ENCODE measurements at places on chromosomes 13 and 19.

- DNase-seq = no peak
These were observed 139.6 kb upstream of the HTR2A start for GRCh38 chr13:47036294-47037008.

DNA sequence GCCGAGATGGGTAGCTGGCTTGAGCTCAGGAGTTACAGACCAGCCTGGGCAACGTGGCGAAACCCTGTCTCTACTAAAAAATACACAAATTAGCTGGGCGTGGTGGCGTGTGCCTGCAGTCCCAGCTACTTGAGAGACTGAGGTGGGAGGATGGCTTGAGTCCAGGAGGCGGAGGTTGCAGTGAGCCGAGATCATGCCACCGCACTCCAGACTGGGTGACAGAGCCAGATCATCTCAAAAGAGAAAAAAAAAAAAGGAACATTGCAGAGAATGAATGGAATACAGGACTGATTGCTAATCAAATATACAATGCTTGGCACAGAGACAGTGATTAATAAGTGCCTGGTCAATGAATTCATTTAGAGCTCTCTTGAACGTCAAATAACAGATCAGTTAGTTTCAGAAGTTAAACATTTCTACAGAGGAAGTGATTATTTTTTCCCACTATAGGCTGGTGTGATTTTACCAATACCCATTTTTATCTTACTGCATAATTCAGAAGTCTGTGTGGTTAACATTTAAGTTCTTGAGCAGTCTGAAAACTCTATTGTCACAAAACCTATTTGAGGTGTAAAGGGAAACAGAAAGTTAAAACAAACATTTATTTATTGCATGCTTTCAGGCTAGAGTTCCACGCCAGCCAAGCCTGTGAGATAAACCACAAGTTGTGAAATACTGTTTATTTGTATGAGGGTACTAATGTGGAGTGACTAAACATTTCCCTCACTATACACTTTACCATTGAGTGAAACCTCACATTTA, 7.7 kb upstream of the TBC1D4 start:
- no peak for DNase-seq

DNA sequence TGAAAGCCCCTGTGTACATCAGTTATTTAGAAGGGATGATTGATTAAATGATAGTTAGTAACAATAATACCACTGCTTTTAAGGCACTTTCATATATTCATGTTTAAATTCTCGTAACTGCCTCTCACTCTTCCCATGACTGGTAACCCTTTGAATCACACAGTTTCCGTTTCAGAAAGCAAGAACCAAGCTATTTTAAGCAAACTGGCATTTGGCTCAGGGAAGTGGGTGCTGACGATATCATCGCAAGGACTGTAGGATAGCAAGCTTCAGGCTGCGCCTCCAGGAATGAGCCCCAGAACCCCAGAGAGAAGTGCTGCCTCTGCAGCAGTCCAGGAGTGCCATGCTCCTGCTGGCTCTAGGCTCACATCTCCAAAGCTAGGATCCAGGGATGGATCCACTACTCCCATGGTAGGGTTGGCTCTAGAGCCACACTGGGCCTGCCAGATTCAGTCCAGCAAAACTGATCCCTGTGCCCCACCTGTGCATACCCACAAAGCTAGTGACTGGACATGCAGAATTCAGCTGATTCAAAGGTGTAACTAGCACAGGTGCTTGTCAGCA, 313.5 kb downstream of the SLC7A1 start:
- no peak for DNase-seq

- no peak for DNase-seq
These were observed 231.1 kb upstream of the SERP2 start for GRCh38 chr13:44142540-44142867.

DNA sequence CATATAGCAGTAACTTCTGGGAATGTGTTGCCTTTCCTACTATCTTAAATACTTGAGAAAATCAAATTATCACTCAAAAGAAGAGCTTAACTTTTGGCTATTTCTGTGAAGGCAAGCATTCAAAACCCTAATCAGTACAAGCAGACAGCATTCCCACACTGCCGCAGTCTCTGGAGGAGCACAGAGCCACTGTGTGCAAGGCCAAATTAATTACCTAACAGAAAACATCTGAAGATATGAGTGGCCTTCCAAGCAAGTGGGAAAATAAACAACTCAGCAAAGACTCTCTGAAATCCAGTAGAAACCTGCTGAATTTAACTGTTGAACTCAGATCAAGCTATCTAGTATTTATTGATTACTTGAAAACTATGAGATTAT, 68.2 kb downstream of the COL4A1 start:
- DNase-seq = no peak

DNA sequence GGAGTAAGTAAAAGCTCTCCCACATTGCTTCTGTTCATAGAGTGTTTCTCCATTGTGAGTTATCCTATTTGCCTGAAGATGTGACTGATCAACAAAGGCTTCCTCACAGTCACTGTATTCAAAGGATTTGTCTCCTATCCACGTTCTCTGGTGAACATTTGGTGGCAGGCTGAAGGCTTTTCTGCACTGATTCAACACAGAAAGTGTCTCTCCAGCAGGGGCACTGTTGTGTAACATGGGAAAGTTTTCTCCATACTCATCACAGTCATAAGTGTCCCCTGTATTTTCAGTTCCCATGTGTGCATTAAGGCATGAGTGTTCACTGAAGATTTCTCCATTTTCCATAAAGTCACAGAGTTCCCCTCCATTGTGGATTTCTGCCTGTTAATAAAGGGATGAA, 17.6 kb downstream of the ZNF121 start:
- DNase-seq = no peak
